ENCODE measurements at places on chromosomes 3 and 15.

DNA sequence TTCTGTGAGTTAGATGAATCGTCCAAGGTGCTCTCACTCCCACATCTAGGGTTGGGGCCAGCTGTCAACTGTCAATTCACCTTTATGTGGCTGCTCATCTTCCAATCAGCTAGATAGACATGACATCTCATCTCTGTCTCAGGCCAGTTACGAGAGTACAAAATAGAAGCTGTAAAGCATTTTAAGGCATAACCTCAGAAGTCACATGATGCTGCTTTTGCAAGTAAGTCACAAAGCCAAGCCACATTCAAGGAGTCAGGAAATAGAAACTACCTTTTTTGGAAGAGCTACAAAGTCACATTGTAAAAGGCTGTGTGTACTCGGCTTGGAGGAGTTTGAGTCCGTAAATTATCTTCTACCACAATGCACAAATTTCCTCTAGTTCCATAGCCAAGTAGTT, 5.1 kb upstream of the CCR1 start:
- DNase-seq, result no peak

- no peak for DNase-seq
Measured at GRCh38 chr15:28110481-28110881, 11.4 kb upstream of the OCA2 start.

GRCh38 chr3:192553707-192554106, 173.6 kb downstream of the FGF12 start:
- DNase-seq, result no peak

DNA sequence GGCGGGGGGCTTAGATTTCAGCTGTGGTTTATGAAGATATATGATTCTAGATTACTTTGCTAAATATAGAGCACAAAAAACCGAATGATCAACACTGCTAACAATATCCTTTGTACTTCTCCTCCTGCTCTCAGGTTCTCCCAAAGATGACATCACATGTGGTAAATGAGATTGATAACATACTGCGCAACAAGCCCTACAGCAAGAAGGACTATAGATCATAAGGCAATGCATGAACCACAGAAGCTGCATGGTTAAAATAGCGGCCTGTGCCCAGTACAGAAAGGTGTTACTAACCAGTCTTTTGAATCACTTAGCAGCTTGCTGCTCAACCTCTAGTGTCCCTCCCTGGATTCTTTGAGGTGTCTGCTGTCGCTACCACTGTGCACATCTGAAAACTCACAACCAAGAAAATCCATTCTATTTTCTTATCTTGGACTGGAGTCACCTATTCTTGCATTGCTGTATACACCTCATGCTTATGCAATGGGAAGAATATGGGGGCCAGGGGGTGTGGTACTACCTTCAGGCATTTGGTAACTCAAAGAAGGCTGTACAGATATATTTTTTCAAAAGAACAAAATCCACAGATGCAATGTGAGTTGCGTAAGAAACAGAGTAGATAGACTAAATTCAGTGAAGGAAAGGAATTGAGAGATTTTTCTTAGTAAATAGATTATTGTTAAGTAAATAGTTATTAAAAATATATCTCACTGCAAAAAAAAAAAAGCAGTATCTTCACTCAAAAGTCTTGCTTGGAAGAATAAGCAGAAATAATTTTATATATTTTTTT, 18.2 kb downstream of the SSR3 start:
- DNase-seq, result no peak

- DNase-seq, result no peak
Measured at GRCh38 chr3:157493627-157494550, 9.3 kb downstream of the VEPH1 start.

GRCh38 chr3:150911771-150912170, 6.5 kb upstream of the MINDY4B start:
- no peak for DNase-seq

GRCh38 chr15:64009798-64010261, 36.5 kb downstream of the DAPK2 start:
- no peak for DNase-seq

DNA sequence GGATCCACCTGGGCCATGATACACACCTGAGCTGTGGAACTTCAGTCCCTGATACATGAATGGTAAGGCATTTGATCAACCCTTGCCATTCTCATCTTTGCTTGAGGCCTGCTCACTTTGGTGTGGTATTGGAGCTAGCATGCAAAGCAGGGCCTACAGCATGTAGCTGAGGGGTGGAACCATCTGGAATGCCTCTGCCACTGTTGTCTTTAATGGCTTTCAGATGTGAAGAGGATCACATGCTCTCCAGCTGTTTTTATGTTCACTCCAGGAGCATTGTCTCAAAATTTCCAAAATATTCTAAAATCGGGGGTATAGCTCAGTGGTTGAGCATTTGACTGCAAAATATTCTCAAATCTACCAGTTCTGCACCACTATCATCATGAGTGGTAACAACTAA, 64.4 kb upstream of the PHLDB2 start:
- DNase-seq, result no peak

- DNase-seq, result no peak
Measured at GRCh38 chr3:64276131-64276530, 50.9 kb upstream of the PRICKLE2 start.

DNA sequence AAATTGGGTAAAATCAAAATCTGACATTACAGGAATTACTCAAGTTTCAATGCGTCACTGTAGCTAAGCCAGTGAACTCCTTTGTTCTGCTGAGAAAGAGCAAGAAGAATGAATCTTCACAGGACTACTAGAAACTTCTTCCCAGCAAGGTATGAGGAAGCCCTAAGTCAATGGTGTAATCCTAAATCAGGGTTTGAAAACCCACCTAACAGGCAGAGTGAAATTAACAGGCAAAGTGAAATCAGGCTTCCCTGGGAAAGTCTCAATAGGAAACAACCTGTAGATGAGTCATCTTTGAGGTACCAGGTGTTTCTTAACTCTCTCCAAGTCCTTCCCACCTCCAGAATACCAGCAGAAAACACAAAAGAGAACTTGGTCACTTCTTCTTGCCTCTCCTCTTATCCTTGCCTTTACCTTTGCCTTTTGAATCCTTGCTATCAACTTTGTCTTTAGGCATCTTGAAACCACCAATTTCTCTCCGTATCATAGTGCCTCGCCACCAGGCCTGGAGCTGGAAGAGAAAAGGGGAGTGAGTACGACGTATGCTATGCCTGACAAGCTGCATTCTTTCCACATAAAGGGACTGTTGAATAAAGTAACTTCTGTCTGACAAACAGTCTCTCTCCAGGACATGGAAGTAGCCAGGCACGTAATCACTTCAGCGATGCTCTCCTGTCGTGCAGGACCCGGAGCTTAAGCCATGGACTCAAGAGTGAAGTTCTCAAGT, 60.6 kb upstream of the RPL35A start:
- no peak for DNase-seq

DNA sequence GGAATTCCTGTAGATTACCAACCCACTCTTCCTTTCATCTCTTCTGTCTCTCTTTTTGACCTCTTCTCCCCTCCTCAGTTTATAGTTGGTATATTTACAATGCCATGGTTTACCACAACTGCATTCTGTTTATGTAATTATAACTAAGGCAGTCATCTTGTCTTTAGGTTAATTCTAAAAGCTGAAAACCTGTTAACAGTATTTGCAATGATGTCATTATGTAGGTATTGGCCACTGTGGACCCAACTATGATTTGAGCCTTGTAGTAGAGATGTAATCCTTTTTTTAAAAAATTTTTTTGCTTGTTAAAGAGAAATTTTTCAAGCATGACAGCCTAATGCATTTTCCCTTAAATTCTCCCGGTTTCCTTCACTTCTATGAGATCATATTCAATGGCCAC, 30.7 kb upstream of the CHST2 start:
- no peak for DNase-seq

GRCh38 chr3:122572940-122573412, 4.5 kb upstream of the PARP15 start:
- no peak for DNase-seq

GRCh38 chr3:122938783-122939425, 88.7 kb downstream of the SEMA5B start:
- DNase-seq, result peak; percentile 78

DNA sequence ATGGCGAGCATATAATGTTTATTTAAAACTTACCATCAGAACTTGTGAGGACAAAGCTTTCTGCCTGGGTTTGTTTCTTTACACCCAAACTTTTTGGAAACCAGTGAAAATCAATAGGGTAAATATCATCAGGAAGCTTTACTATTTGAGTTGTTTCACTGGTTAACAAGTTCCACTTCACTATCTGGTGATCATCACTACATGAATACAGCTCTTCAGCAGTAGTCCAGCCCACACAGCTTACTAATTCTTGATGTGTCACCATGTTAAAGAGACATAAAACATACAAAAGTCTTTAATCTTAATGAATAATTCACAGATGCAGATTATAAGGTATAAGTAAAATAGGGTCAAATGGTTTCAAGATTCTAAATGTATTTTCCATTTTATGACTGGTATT, 17.6 kb downstream of the IFT80 start:
- no peak for DNase-seq

DNA sequence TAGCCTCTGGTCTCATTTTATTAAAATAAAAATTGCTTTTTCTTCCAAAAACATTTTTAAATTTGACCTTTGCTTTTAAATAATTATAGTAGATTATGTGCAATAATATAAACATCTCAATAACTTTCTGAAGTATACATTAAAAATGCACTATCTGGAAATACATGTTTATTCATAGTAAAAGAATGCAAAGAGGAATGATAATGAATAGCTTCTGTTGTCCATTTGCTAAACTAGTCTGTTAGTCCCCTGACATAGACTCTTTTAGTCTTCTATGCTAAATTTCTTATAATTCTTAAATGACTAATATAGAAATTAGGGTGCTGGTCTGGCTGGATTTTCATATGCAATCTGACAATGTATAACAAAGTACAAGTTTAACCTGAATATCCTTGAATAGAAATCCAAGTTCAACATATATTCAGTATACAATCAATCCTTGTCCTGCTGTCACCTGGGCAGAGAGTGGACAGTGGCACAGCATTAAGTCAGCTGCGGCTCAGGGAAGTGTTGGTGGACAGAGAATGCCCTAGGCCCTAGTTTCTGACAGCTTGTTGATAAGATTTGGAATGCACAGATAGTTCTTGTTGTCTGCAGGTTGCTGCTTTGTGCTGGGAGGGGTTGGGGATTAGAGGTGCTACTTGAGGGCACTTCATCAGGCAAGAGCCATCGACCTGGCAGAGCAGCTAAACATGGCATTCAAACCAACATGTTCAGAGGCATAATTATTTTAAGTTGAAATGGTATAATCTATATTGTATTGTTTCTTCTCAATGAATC, 161.7 kb downstream of the MBNL1 start:
- no peak for DNase-seq

GRCh38 chr3:122014741-122015140, 7.3 kb downstream of the ILDR1 start:
- no peak for DNase-seq
